ENCODE measurements at places on chromosomes 4 and X. TPM values are rescaled to one million over a fixed set of nuclear protein-coding genes. Genes with fewer than 3 reads are reported as not detected.
A peak's percentile ranks its signal among the peaks of the same experiment; 100 is the strongest.

DNA sequence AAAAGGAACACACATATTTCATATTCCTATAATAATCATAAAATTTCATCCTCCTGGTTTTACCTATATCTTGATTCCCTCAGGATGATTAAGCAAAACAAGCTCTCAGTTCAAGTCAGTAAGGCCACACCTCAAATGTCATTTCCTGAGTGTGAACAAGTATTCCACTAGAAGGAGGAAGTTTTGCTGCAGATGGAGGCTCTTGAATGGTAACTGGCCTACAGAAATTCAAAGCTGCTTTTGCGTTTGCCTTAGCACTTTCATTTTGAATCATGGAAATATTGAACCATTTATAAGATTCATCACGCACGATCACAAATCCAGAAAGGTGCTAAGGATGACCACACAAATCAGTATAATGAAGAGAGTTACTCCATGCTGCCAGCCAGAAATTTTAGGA, 254.4 kb upstream of the CXXC4 start:
- no peaks in the 10 kb centered on the region for H3K27me3 ChIP-seq
- no peaks in the 10 kb centered on the region for H3K36me3 ChIP-seq
- H3K4me3 ChIP-seq: no peak overlapping the region

DNA sequence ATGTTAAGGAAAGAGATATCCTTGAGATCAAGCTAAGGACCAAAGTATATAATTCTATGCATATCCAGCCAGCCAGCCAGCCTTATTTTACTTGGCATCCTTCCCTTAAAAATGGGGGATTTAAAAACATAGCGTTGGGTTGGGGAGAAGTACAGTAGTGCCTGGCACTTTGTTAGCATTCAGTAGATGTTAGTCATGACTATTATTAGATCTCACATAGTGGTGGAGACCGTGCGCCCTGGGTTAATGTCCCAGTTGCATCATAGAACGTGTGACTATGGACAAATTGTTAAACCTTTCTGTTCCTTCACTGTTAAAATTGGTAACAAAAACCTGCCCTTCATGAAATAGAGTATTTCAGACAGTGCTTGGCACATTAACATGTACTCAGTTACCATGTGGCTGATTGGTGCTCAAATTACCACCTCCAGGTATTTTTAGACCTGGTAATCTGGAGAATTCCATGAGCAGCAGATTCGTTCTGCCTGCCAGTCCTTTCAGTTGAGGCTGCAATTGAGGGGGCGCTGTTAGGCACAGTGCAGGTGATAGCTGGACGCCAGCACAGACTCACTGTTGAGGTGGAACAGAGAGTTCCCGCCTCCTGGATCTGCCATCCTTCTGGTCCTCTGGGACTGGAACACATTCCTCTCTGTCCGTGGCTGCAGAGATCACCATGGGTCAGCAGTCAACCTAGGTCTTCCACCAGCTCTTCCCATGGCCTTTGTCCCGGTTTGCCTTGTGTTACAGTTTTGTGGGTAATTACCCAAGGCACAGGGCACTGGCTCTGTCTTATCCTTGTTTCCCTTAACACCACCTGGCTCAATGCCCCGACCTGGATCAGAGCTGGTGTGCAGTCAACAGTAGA, 31.7 kb downstream of the RBBP7 start:
- H3K4me1 ChIP-seq: no peaks in the 10 kb centered on the region
- H3K27ac ChIP-seq: peak overlapping the region; percentile 53
- no peaks in the 10 kb centered on the region for H3K27me3 ChIP-seq
- no peaks in the 10 kb centered on the region for H3K36me3 ChIP-seq
- no peak for DNase-seq

DNA sequence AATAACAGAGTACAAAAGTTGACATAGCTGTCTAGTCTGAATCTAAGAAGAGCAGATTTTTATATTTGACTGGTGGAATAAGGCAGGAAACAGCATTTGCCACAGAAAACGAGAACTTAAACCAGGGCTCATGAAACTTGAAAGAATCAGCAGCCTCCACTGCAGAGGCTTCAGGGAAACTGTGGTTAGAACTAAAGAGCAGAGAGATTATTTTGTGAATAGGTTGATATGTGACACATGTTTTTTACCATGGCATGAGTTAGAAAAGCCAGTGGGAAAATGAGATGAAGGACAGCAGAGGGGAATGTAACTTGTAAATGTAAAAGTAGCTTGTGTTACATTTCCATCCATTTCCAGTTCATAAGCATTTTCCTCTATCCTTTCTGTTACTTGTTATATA, 63.7 kb upstream of the CAMK2D start:
- DNase-seq: no peak
- peak overlapping the region; percentile 87 for H3K27ac ChIP-seq
- H3K27me3 ChIP-seq: peaks cover 9% of the 10 kb centered on the region

The C4orf54 gene
- total RNA-seq: not detected
